Effector memory CD4-positive, alpha-beta T cell (primary cell): ENCODE measurements at places on chromosomes 6 and 20.
A peak's percentile ranks its signal among the peaks of the same experiment; 100 is the strongest.

DNA sequence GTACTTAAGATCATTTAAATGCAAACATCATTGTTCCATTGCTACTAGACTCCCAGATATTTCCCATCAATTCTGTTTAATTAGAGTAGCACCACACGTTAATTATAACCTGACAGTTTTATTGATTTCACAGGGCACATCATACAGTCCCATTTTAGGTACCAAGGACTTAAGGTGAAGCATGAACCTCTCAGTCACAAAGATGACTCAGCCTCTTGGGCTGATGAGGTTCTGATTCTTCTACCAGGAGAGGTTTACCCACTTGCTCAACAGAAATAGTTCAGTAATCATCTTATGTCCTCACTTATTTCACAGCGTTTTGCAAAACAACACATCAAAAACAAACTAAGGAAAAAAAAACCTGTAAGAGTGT, 98.5 kb downstream of the HIVEP2 start:
- no peaks in the 10 kb centered on the region for H3K27me3 ChIP-seq
- peak overlapping the region; percentile 95 for H3K27ac ChIP-seq
- H3K36me3 ChIP-seq, result no peaks in the 10 kb centered on the region
- H3K4me3 ChIP-seq, result peak overlapping the region; percentile 50
- H3K4me1 ChIP-seq, result peaks cover 67% of the 10 kb centered on the region
- DNase-seq, result no peak

GRCh38 chr20:62952968-62953838, 694 bp downstream of the SLC17A9 start:
- peak overlapping the region; percentile 37 for H3K4me3 ChIP-seq
- DNase-seq, result no peak
- no peaks in the 10 kb centered on the region for H3K27me3 ChIP-seq
- H3K4me1 ChIP-seq, result peaks cover 26% of the 10 kb centered on the region

DNA sequence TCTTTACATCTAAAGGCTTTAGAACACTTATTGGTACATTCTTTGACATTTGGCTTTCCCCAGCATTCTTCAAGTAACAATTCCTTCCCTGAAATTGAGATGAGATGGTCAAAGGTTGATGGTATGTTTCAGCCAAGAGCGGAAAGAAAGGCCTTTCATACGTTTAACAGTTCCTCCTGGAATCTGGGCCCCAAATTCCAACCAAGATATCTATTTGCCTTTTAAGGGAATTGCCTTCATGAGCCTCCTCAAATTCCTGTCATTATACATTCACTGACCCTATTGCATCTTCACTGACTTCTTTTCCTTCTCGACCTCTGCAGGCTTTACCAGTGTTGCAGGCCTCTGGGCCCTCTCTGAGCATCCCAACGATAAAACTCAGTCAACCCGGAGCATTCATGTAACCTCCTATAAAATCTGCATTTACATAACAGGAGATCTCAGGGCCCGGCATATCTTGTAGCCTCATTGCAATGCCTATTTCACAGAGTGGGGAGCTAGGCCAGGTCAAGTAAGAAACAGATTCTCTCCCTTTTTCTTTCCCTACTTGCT, 18.3 kb upstream of the WFDC9 start:
- no peak overlapping the region for H3K27ac ChIP-seq
- H3K27me3 ChIP-seq, result no peaks in the 10 kb centered on the region
- no peaks in the 10 kb centered on the region for H3K36me3 ChIP-seq
- no peaks in the 10 kb centered on the region for H3K4me1 ChIP-seq
- no peak for DNase-seq
- H3K4me3 ChIP-seq, result no peak overlapping the region

DNA sequence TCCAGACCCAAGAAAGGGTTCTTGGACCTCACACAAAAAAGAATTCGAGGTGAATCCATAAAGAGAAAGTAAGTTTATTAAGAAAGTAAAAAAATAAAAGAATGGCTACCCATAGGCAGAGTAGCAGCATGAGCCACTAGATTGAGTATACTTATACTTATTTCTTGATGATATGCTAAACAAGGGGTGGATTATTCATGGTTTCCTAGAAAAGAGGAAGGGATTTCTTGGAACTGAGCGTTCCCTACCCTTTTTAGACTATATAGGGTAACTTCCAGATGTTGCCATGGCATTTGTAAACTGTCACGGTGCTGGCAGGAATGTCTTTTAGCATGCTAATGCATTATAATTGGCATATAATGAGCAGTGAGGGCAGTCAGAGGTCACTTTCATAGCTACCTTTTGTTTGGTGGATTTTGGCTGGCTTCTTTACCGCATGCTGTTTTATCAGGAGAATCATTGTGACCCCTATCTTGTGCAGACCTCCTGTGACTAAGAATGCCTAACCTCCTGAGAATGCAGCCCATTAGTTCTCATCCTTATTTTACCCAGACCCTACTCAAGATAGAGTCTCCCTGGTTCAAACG, 44.3 kb downstream of the TENT5A start:
- no peaks in the 10 kb centered on the region for H3K36me3 ChIP-seq
- H3K27me3 ChIP-seq, result no peaks in the 10 kb centered on the region
- no peak overlapping the region for H3K4me3 ChIP-seq
- H3K27ac ChIP-seq, result no peak overlapping the region
- no peak for DNase-seq

DNA sequence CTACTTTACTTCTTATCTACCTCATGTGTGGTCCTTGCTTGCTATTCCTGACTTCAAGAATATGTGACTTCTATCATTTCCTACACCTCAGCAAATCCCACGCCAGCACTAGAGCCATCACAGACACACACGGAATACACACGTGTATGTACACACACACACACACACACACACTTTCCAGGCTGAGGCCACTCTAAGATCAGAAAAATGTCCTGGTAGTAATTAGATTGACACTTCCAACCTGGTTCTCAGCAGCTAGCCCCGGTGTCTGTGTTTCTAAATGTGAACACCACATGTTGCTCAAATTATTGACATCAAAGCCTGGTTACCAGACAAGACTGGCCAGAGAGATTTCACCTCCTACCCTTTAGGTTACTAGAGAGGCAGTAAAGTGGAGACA, 54.1 kb upstream of the SASH1 start:
- no peaks in the 10 kb centered on the region for H3K36me3 ChIP-seq
- H3K27me3 ChIP-seq, result no peaks in the 10 kb centered on the region
- H3K27ac ChIP-seq, result no peak overlapping the region
- no peaks in the 10 kb centered on the region for H3K4me1 ChIP-seq
- no peak overlapping the region for H3K4me3 ChIP-seq

DNA sequence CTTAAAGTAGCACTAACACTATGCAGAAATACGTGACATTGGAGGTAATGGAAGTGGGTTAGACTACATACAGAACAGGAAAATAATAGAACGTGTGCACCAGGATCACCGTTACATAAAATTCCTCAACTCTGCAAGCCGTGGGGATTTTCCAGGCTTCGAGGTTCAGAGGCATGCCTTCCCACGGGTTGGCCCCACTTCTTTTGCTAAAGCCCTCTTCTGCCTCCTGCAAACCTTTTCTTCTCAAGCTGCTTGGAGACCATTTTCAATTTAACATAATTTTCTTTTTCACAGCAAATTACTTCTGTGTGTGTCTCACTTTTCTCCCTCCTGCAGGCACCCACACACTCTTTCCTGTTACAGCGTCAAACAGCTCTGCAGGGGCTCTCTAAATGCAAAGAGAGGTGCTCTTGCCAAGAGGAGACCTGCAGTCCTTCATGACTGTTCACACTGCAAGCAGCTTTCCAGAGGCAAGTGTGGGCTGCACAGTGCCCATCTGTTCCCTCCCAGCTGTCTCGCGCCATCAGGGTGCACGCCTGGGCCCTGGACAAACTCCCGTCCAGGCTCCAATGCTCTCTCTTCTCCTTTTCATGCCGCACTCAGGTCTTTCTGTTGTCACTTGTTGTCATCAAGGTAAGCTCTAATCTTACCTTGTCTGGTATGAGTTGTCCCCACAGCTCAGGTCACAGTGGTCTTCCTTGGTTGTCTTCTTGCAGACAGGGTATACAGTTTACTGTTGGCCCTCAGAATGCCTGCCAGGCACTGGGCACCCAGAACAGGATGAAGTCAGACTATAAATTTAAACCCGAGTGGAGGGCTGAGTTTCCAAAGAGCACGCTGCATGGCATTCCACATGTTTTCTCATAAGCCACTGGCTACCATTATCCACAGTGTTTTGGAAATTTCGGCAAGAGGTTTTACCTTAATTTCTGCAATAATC, 164.8 kb upstream of the GGTLC1 start:
- H3K4me1 ChIP-seq, result no peaks in the 10 kb centered on the region
- H3K27ac ChIP-seq, result no peak overlapping the region
- no peaks in the 10 kb centered on the region for H3K36me3 ChIP-seq
- H3K4me3 ChIP-seq, result no peak overlapping the region
- DNase-seq, result no peak
- H3K27me3 ChIP-seq, result no peaks in the 10 kb centered on the region

GRCh38 chr20:50216543-50217206, 26.0 kb downstream of the CEBPB start:
- no peak overlapping the region for H3K27ac ChIP-seq
- no peaks in the 10 kb centered on the region for H3K36me3 ChIP-seq
- no peaks in the 10 kb centered on the region for H3K27me3 ChIP-seq
- H3K4me1 ChIP-seq, result no peaks in the 10 kb centered on the region

- H3K27me3 ChIP-seq, result no peaks in the 10 kb centered on the region
- no peak for DNase-seq
- H3K4me3 ChIP-seq, result no peak overlapping the region
Observed at GRCh38 chr20:46934746-46935287, 40.2 kb downstream of the EYA2 start.

DNA sequence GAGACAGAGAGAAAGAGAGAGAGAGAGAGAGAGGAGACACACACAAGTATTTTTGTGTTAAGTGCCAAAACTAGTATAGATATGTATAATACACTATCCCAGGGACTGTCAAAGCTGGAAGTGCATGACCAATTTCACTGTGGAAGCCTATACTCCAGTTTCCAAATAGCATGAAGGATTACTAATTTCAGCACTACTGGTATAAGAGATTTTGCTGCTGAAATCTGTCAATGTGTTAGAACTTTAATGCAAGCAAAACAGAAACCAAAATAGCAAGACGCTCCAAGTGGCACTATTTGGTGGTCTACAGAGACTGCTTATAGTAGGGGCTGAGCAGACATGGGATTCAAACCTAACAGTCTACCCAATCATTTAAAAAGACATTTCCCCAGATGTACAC, 284.8 kb downstream of the BTBD9 start:
- no peak for DNase-seq
- no peaks in the 10 kb centered on the region for H3K27me3 ChIP-seq
- H3K4me3 ChIP-seq, result no peak overlapping the region
- H3K4me1 ChIP-seq, result no peaks in the 10 kb centered on the region
- H3K27ac ChIP-seq, result no peak overlapping the region

GRCh38 chr6:167856999-167857660, 30.4 kb downstream of the AFDN start:
- no peaks in the 10 kb centered on the region for H3K4me1 ChIP-seq
- H3K36me3 ChIP-seq, result no peaks in the 10 kb centered on the region
- no peaks in the 10 kb centered on the region for H3K27me3 ChIP-seq
- no peak overlapping the region for H3K4me3 ChIP-seq
- DNase-seq, result no peak

GRCh38 chr6:52552278-52552643, 24.6 kb downstream of the TRAM2 start:
- no peak overlapping the region for H3K27ac ChIP-seq
- no peak overlapping the region for H3K4me3 ChIP-seq
- no peaks in the 10 kb centered on the region for H3K4me1 ChIP-seq
- no peak for DNase-seq

DNA sequence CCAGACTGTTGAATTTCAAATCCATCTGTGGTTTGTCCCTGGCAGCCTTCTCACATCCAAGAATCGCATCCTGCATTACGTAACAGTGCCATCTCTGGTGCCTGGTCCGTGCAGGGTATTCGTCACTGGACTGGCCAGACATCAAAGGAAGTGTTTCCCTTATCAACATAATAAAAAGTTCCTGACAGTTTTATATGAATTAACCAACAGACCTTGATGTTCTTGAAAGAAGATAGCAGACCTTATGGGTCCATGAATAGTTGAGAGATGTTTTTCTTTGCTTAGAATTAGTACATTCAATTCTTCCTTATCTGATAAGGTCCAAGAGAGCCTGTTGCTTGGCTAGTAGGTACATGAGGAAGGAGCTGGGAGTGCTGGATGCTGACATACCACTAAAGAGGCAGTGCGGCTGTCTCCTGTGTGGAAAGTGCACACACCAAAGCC, 77.6 kb downstream of the PHACTR2 start:
- peaks cover 11% of the 10 kb centered on the region for H3K36me3 ChIP-seq
- no peaks in the 10 kb centered on the region for H3K4me1 ChIP-seq
- no peak for DNase-seq
- no peaks in the 10 kb centered on the region for H3K27me3 ChIP-seq
- H3K4me3 ChIP-seq, result no peak overlapping the region

GRCh38 chr6:31899882-31900722, 1.8 kb downstream of the ZBTB12 start:
- no peak overlapping the region for H3K4me3 ChIP-seq
- peaks cover 22% of the 10 kb centered on the region for H3K4me1 ChIP-seq
- no peak overlapping the region for H3K27ac ChIP-seq
- H3K36me3 ChIP-seq, result peaks cover 3% of the 10 kb centered on the region
- no peak for DNase-seq

GRCh38 chr20:62143081-62143956, at the start of the genes PSMA7 and SS18L1:
Gene PSMA7, minus strand, starts transcription at chr20:62143394. Its CDS starts 91 bp downstream, at chr20:62143303.
Gene SS18L1, plus strand, starts transcription at chr20:62143769. Its CDS starts 52 bp downstream, at chr20:62143821.
- peaks cover 19% of the 10 kb centered on the region for H3K4me1 ChIP-seq
- H3K36me3 ChIP-seq, result peaks cover 20% of the 10 kb centered on the region
- DNase-seq, result peak; percentile 75
- peak within 1 kb of the TSS; percentile 72 for H3K4me3 ChIP-seq
- peak within 1 kb of the TSS; percentile 72 for H3K27ac ChIP-seq

DNA sequence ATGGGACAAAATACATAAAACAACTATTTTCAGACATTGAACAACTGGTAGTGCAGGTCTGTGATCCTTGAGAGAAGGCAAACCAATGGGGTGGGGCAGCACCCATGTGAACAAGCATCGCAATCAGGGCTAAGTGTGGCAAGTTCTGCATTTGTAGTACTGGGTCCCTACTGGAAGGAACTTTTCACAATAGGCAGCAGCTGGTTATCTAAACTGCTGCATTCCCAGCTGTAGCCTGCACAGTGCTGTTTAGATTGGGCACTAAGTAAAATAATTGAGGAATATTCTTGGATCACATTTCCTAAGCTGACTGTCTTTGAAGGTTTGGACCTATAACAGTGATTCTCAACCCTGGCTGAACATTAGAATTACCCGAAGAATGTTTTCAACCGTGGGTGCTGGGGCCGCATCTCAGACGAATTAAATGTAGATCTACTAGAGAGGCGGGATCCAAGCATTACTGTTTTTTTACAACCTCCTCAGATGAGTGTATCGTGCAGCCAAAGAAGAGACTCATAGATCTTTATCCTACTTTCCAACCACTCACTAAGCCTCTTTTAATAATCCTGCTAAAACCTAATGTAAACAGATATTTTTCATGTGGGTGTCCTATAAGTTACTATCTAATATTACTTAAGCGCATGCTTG, 12.4 kb upstream of the MAP3K4 start:
- no peaks in the 10 kb centered on the region for H3K4me1 ChIP-seq
- no peak overlapping the region for H3K27ac ChIP-seq
- H3K27me3 ChIP-seq, result no peaks in the 10 kb centered on the region
- H3K36me3 ChIP-seq, result no peaks in the 10 kb centered on the region
- no peak overlapping the region for H3K4me3 ChIP-seq

- no peaks in the 10 kb centered on the region for H3K36me3 ChIP-seq
- H3K27me3 ChIP-seq, result peaks cover 23% of the 10 kb centered on the region
- H3K4me1 ChIP-seq, result peaks cover 11% of the 10 kb centered on the region
- no peak overlapping the region for H3K27ac ChIP-seq
- DNase-seq, result no peak
- peak overlapping the region; percentile 18 for H3K4me3 ChIP-seq
Observed at GRCh38 chr20:45097485-45098102, 3.3 kb downstream of the KCNS1 start.

- no peak overlapping the region for H3K4me3 ChIP-seq
- peaks cover 10% of the 10 kb centered on the region for H3K4me1 ChIP-seq
- no peak for DNase-seq
Observed at GRCh38 chr20:3749689-3750531, 17.4 kb downstream of the HSPA12B start.
